Right lobe of liver (tissue), 6 donors: ENCODE measurements at places on chromosomes 5 and 9.

GRCh38 chr9:21989440-21990189, 4.6 kb downstream of the CDKN2A start:
- DNase-seq = no peak

- DNase-seq = no peak
These were observed 4.1 kb downstream of the ISOC1 start for GRCh38 chr5:129098488-129099183.

GRCh38 chr5:146891511-146891910, 13.0 kb upstream of the PPP2R2B start:
- DNase-seq = no peak

DNA sequence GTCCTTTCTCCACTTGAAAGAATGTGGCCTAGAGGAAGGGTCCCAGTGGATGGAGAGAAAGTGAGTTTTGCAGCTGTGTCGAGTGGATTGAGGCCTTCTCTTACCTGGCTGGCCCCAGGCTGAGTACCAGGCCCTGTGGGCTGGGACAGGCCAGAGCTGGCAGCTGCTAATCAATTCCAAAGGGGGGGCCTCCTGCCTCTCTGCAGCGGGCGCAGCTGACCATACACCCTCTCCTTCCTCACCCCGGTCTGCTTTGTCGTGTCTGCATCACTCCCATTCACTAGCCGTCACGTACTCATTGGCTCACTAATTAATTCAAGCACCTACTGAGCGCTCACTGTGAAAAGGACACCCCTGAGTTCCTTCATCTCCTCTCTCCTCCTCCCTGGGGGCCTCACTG, 58.4 kb upstream of the PITX1 start:
- DNase-seq = no peak

DNA sequence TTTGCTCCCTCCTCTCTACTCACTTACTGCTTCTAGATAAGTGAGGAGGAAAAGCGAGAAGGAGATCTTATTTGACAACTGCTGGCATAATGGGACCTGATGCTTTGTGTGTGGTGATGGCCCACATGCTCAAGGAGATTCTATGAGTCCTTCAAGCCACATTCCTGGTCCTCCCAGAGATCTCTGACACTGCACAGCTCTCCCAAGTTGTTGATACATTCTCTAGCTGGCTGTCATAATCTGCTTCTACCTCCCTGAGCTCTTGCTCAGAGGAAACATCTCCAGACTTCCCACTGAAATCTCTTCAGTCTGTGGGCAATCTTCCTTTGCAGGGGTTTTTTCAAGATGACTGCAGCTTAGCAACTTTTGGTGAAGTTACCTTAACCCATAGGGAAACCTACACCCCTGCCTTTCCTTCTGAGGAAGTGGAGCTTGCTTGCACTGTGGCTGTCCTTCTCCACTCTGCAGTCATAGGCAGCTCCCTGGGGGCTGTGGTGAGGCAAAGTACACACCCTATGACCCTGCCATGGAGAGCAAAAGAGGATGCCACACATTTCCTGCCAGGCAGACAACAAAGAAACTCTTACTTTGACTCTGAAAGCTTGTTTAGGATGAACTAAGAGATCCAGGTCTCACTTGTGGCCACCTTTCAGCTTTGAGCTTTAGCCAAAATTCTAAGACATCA, 163.8 kb downstream of the TMEM38B start:
- DNase-seq = no peak

DNA sequence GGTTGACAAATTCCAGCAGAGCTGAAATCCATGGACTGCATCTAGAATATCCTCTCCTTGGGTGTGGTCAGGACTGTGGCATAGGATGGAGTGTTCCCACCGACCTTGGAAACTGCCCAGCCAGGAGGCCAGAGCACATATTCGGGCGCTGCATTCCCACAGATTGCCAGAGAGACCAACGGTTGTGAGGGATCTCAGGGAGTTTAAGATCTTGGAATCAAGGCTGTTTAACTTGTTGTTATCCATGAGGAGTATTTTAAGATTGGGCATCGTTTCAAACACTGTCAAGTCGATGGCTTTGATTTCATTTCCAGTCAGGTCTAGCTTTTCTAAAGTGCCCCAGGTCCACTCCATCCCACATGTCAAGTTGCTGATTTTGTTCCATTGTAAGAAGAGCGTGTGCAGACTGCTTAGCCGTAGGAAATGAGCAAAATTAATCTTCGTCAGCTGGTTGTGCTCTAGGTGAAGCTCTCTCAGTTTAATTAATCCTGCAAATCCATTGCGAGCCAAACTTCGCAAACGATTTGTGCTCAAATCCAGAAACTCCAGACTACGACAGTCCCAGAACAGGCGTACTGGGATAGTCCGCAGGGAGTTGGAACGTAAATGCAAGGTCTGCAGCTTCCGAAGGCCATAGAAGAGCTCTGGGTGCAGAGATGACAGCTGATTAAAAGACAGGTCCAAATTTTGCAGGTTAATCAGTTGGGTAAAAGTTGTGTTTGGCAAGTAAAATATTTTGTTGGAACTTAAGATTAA, 1.5 kb downstream of the LRRTM2 start:
- DNase-seq = no peak

GRCh38 chr9:105316703-105317102, 72.3 kb downstream of the SLC44A1 start:
- DNase-seq = no peak

- no peak for DNase-seq
These were observed 119.3 kb downstream of the C5orf15 start for GRCh38 chr5:133849116-133849515.

- DNase-seq = no peak
These were observed 3.7 kb upstream of the PCDH1 start for GRCh38 chr5:141881886-141882285.

- no peak for DNase-seq
These were observed at the start of gene IL17B for GRCh38 chr5:149379177-149379761. TSS of gene IL17B (minus strand) at chr5:149379292. CDS start at chr5:149379225, 67 bp downstream.

- no peak for DNase-seq
These were observed 144.8 kb upstream of the PIK3R1 start for GRCh38 chr5:68070591-68071281.

GRCh38 chr5:136120529-136120928, 12.1 kb upstream of the SMAD5 start:
- DNase-seq = no peak

DNA sequence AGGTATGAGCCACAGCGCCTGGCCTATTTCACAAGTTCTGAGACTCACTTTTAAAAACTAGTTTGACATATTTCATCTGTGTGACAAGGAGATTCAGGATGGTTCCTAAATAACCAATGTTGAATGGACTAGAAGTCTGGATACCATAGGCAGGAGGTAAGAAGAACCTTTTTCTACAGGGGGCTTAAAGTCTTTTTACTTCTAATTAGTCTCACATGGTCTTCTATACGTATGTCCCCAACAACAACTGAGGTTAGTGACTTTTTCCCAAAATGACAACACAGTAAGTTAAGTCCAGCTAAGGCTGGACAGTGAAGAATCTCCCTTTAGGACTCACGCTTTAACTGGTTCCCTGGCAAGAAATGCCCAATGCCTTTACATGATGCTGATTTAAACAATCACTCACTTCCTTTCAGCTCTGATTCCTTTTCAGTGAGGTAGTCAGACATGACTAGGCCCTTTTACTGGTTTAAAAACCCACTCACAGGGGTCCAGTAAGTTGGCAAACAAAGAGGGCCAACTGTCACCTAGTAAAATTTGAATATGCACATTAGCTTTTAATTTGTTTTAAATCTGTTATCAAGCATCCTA, 12.1 kb upstream of the HAUS6 start:
- no peak for DNase-seq

DNA sequence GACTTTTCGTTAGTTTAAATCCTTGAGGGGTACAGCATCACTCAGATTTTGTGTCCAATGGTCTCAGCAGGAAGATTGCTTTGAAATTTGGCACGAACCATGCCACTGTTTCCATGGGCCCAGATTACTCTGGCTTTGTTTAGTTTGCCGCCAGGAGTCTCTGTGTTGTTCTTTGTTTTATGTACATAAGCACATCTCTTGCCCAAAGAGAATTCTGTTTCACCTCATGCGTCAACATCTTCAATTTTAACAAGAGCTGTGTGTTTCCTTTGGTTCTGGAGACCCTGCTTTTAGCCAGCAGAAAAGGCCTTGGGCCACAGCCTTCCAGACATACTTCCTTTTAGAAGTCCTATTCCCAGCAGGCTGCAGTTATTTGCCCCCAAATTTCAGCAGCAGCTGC, 62.4 kb downstream of the TNPO1 start:
- no peak for DNase-seq

- DNase-seq = no peak
These were observed 131.3 kb downstream of the GLIS3 start for GRCh38 chr9:4168526-4168925.

DNA sequence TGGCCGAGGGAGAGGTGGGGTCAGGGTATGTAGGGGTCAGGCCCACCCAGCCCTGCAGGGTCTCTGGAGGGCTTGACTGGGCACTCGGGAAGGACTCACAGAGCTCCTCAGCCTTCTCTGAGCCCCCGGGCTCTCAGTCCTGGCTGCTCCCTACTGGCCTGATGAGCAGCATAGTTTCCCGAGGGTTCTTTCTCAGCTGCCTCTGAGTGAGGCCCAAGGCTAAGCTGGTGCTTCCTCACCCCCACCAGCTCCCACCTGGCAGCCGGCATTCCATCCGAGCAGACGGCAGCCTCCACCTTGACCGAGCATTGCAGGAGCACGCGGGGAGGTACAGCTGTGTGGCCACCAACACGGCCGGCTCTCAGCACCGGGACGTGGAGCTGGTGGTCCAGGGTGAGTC, 56.0 kb downstream of the HMCN2 start:
- DNase-seq = no peak

DNA sequence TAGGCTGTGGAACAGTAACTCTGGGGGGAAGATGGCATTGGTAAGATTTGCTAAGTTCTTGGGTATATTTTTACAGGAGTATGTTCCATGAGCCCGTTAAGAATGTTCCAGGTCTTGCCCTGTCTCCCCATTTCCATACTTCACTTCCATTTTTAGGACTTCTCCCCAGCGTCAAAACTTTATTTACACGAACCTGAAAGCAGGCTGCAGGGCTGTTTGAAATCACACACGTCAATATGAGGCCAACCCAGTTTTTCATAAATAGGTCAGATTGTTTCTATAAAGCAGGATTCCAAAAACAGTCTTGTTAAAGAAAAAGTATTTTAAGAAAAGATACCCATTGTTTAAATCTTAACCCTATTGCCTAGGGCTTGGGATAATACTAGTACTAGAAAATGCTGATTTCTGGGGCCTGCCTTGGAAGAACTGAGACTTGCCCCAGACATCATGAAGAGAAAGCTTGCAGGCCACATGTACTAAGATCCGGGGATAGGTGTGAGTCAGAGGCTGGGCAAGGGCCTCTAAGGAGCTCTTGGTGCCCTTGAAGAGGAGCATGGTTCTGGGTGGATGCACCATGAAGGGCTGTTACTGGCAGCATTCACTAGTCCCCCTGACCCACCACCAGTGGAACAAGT, 24.2 kb downstream of the TRIO start:
- no peak for DNase-seq

DNA sequence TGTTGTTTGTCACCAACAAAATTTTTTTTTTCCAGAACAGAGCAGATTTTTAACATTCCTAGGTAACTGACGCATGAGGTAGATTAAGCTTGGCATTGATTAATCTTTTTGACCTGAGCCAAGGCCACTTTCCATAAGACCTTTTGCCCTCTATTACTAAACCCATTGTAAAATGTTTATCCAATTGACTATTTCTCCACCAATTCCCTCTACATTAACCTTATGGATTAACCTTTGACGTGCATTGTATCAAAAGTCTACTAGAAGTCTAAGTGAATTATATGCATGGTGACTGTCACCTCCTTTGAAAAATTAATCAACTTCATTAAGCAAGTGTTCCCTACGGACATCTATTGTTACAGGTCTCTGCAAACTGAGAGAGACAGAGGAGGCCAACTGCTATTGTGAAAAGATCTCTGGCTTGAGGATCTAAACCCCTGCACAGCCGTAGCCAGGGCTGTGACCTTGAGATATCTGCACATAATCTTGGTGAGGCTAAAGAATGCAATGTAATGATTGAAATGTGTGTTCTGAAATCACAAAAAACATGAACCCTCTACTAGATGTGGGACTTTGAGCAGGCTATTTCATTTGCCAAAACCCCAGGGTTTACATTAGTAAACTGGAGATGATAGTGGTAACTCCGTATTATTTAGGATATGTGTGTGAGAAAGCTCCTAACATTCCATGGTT, 632.2 kb downstream of the TLR4 start:
- DNase-seq = no peak

DNA sequence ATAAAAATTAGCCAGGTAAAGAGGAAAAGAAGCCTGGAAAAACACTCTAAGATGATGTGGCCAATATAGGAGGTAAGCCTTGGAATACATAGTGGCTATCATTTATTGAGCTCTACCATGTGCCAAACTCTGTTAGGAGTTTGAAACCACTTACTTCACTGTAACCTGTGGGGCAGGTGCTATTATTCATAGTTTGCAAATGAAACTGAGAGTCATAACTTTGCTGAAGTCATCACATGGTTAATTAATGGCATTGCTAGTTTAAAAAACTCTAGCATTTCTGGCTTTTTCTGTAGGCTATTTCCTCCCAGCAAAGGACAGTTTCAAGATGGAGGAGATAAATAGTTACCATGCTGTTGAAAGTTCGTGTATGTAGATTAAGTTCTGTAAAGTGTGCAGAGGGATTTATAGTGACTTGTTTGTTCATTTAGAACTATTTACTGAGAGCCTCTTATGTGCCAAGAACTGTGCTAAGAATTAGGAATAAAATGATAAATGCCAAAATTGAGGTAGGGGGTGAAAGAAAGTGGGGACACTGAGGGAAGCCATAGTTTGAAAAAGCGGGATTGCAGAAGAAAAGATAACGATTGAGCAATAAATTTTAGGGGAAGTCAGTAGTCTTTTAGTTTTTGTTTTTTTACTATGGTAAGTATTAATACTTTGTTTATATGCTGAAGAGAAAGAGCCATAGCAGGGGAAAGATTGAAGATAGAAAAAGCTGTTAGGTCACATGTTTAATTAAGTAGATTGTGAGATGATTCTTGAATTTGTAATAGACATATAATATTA, 57.2 kb downstream of the WDR70 start:
- no peak for DNase-seq

DNA sequence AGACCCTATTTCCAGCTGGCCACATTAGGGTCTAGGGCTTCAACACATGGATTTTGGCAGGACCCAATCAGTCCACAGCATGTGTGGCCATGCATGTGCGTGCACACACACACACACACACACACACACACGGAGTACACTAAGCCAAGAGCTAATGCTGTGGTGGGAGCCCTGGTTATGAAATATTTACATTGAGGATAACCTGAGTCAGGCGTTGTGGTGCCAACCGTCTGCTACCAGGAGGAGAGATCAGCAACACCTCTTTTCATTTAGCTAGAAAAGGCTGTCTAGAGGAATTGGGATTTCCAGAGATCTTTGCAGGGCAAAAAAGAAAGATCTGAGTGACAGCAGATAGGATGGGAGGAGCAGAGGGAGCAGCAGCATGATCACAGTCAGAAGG, 141.5 kb downstream of the TRPM3 start:
- DNase-seq = no peak

GRCh38 chr5:157855404-157855994, 3.4 kb downstream of the CLINT1 start:
- DNase-seq = no peak

DNA sequence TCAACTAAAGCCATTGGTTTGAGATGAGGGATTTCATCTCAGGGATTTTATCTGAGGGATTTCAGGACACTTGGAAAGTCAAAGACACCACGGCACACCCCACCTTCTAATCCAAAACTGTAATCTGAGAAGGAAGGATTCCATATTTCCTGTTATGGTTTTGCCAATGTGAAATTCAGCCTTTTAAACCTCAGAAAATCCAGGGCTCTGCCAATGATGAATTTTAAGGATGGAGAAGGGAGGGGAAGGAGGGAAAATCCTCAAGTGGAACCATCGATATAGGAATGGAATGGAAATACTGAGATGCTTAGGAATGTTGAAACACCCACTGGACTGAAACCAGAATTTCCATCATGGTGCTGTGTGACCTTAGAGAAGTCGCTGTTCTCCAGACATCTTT, 5.3 kb downstream of the C1QTNF3 start:
- DNase-seq = no peak
